ENCODE measurements at places on chromosomes 16 and 17. TPM values are rescaled to one million over a fixed set of nuclear protein-coding genes. Genes with fewer than 3 reads are reported as not detected.

GRCh38 chr16:5328546-5328945 lies 231.0 kb upstream of the EEF2KMT start:
- DNase-seq, result no peak

- DNase-seq, result no peak
Measured at GRCh38 chr17:32487473-32488176, 832 bp downstream of the CDK5R1 start.

DNA sequence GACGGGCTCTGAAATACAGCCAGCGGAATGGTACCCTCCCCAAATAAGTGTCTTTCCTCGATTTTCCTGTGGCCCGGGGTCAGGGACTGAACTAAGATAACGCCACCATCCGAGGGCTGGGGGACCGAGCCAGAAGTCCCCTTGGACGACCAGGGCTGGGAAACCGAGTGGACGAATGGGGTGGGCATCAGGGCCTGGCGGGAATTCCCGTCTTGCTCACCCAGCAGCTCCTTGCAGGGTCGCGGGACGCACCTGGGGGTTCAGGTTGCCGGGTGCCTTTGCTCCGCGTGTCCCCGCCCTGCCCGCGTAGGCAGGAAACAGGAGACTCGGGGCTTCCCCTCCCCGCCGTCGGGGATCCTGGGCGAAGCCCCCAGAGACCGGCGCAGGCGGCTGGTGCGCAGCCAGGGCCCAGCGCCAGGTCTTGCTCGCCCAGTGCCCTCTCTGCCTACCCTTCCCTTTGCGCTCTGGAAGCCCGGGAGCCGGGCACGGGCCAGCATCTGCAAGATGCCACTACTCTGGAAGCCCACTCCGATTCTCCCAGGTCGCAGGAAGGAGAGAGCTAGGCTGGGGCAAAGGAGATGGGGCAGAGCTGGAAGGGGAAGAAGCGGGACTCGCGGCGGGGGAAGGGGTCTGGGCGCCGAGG lies 665 bp upstream of the GRIN2C start:
- no peak for DNase-seq

- peak; percentile 87 for DNase-seq
Measured at GRCh38 chr17:45149037-45149668, 878 bp downstream of the HEXIM1 start.

DNA sequence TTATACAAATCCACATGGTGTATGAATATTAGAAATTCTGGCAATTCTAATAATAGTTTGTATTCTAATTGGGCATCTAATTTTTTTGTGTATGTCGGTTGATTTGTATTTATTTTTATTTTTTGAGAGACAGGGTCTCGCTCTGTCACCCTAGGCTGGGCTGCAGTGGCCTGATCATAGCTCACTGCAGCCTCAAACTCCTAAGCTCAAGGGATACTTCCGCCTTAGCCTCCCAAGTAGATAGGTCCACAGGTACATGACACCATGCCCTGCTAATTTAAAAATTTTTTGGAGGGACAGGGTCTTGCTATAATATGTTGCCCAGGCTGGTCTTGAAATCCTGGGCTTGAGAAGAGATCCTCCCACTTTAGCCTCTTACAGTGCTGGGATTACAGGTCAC lies 104.6 kb downstream of the TRIM37 start:
- no peak for DNase-seq

DNA sequence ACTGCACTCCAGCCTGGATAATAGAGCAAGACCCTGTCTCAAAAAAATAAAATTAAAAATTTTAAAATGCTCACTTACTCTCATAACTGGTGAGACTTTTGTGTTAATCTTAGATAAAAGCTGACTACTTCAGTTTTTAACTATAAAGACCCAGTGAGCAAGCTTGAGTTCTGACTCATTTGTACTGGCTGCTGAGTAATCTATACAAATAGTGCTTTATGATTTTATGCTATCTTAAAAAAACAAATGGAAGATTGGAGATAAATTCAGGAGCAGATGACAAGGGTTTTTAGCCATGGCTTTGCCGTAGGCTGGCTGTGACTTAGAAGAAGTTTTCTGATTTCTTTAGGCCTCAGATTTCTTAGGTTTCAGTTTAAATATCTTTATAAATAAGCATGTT lies 30.5 kb downstream of the SNTB2 start:
- DNase-seq, result no peak

- no peak for DNase-seq
Measured at GRCh38 chr17:76345377-76345974, 8.2 kb downstream of the PRPSAP1 start.

Gene TPSG1
- total RNA-seq, result not detected

DNA sequence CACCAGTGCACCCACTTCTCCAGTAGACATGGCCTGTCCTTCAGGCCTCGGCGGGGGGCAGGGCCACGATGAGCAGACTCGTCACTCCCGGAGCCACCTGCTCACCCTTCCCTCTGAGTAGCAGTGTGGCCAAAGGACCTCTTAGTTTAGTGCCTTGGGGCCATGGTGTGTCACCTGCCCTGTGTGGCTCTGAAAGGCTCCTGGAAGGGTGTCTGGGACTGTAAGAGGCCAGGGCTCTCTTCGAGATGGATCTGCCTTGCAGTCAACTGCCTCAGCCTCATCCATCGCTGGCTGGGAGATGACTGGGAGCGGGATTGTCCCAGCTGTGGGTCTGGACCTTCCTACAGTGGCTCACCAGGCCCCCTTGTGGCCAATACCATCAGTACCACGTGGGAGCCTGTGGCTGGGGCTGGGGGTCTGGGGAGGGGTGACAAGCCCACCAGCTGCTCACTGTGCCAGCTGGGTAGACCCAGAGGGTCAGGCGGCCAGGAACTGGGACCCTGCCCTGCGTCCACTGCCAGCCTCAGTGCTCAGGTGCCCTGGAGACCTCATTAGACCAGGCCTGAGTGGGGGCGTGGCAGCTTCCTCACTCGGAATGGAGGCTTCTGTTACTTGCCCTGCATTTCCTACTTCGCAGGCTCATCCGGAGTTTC lies 133.4 kb downstream of the OR1D5 start:
- DNase-seq, result no peak

GRCh38 chr17:34228781-34229180 lies 26.3 kb upstream of the CCL2 start:
- DNase-seq, result no peak

- DNase-seq, result no peak
Measured at GRCh38 chr16:86669937-86670749, 91.8 kb downstream of the FOXL1 start.

DNA sequence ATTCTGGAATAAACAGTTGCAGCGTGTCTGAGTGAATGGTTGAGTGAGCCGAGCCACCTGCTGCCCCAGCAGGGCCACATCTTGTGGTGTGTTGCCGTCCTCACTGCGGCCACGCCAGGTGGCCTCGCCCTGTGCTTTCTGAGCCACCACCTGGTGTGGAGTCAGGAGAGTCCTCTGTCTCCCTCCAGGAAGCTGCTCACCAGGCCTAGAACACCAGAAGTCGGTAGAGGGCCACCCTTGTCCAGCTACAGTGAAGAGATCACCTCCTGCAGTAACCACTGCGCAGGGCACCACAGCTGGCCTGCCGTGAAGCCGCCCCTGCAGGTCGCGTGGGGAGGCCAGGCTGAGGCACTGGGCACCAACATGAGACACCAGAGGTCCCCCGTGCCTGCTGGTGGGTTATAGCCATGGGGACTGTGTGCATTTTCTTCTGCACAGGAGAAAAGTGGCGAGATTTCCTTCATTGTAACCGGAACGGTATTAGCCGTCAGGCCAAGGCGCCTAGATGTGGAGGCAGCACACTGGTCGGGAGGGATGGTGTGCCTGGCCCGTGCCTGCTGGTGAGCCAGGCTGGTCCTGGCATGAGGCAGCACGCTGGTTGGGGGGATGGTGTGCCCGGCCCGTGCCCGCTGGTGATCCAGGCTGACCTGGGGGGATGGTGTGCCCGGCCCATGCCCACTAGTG lies 28.9 kb upstream of the FOXK2 start:
- DNase-seq, result no peak

GRCh38 chr17:76558198-76559095 lies 18.6 kb downstream of the PRCD start:
- no peak for DNase-seq

Gene CES3
- 0.51 TPM for total RNA-seq

GRCh38 chr17:51046046-51046445 lies 74.6 kb downstream of the SPAG9 start:
- no peak for DNase-seq

- no peak for DNase-seq
Measured at GRCh38 chr16:58474296-58474695, 25.6 kb upstream of the NDRG4 start.

DNA sequence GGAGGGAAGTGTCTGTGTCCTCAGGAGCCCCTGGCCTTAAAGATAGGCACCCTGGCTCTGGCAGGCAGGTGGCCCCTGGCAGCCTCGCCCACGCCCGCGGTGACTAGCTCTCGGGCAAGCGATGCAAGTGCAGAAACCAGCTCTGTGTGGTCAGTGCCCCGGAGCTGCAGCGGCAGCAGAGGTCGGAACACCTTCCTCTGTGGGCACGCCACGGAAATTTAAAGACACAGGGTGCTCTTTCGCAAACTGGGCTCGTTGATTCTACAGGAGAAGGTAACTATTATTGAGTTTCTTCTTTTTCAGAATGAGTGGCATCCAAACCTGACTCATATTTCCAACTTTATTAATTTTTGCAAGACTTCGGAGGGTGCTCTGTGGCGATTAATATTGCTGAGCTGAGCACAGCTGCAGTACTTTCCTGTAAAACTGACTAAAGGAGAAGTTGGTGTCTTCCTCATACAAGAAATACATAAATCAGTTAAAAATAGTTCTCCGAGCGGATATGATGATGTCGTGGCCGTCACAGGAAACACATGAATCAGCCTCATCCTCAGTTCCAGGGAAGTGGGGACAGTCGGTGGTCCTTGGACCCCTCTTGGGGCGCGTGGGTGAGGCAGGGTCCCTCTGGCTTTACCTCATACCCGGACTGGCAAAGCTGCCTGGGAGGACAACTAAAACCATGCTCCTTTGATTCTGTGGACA lies 120.2 kb downstream of the METRNL start:
- no peak for DNase-seq
